ENCODE measurements at places on chromosomes 7 and 10. TPM values are rescaled to one million over a fixed set of nuclear protein-coding genes. Genes with fewer than 3 reads are reported as not detected.

AGAP3 gene
- polyA plus RNA-seq, result 78.3 TPM

SPDYE9 gene
- polyA plus RNA-seq, result 1.1 TPM

C10orf62 gene
- 1.3 TPM for polyA plus RNA-seq

GNGT1 gene
- 0.17 TPM for polyA plus RNA-seq

Data from renal pelvis (tissue), 12 donors.